ENCODE measurements at places on chromosomes 1 and 21.
A peak's percentile ranks its signal among the peaks of the same experiment; 100 is the strongest.

DNA sequence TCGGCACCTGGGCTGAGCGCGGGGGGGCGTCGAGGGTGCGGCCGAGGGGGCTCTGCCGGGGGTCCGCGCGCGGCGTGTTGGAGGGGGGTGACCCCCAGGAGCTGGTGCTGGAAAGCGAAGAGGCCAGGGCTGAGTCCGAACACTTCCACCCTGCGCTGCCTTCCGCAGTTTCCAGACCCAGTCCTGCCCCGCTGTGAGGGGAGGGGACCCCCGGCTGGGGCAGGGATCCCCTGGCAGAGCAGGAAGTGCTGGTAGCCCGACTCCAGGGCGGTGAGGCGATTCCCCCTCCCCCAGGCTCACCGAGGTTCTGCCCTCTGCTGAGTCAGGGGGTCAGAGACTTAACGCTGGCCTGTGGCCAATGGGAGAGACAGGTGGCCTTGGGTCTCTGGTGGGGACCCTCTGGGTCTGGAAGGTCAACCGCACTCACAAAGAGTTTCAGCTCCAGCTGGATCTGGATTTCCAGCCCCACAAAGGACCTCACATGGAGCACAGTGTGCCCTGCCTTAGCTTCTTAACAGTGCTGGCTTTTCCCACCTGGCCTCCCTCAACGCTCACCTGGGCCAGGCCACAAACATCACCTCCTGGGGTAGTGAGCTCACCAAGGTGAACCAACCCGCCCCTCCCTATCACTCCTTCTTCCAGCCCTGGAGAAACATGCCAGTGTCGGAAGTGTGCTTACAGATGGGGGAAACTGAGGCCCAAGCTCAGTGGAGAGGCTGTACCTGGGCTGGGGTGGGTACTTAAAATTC is 39.8 kb upstream of the SYNC start:
- DNase-seq = no peak

DNA sequence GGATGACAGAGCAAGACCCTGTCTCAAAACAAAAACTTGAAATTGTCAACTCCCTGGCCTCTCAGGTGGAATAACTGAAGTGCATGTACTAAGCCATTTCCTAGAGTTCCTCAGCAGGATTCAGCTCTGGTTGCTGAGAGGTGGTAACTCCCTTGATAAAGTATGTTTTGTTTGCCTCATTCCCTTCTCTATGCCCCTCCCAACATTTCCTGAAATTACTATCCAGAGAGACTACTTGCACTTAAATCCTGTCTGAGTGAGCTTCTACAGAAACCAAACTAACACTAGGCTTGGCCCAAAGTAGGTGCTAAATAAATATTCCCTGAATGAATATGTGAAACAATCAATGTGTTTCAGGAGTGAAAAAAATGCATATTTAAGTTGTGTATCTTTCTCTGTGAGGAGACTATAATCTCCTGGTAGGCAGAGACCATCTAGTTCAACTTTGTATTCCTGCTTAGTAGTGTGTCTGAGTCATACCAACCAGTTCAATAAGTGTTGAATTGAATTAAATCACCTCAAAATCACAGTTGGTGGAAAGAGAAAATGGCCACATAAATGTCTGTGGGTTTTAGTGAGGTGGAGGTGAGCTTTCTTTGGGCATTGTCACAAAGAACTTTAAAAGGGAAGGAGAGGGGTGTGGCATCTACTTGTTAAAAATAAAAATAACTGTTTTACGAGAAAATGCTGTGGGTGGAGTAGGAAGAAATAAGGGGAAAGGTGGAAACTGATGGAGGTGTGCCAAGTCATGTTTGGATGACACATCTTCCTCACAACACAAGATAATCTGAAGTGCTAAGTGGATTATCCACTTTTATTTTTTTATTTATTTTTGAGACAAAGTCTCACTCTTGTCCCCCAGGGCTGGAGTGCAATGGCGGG is 12.6 kb downstream of the RIMKLA start:
- DNase-seq = no peak

GRCh38 chr1:232635279-232635678 is 5.3 kb upstream of the SIPA1L2 start:
- DNase-seq = no peak

DNA sequence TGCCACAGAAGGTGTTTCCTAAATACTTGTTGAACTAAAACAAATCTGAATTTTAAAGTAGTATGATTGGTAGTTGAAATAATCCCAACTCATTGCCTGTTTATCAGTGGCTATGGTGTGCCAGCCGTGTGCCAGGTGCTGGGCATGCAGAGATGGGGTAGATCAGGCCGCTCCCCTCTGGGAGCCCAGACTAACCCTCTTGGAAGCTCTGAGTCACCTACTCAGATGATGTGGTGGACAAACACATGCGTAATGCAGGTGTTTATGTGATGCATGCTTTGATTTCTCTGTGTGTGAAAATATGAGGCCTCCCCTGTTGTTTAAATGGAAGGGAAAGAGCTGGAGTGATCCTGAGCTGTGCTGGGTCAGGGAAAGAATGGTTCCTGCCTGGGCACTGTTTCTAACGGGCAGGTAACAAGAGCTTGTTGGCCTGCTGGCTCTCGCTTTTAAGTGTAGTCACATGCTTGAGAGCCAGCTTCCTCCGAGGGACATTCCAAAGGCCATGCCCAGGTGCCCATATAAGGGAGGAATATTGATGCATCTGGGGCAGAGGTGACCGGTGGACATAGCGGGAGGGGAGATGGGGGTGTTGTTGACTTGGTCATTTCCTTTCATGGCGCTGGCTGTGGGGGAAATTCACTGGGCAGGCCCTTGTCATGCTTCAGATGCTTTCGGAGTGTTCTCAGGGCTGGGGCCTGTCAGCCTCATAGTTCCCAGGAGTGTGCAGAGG is 10.2 kb downstream of the MFN2 start:
- DNase-seq = no peak

DNA sequence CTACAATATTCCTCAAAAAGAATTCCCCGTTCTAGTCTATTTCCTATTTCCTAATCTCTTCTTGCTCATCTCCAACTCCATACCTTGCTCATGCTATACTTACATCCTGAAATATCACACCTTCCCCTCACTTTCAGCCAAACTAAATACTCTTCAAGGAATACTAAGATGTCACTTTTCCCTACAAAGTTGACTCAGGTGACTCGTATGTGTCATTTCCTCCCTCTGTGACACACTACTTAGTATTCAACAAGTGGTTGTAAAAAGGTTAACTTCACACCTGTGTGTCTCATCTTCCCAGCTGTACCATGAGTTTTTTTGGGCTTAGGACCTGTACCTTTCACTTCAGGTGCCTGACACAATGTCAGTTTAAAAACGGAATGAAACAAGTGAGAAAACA is 81.9 kb upstream of the LBR start:
- no peak for DNase-seq

GRCh38 chr1:3275471-3276340 is 178.8 kb upstream of the ARHGEF16 start:
- peak; percentile 53 for DNase-seq

DNA sequence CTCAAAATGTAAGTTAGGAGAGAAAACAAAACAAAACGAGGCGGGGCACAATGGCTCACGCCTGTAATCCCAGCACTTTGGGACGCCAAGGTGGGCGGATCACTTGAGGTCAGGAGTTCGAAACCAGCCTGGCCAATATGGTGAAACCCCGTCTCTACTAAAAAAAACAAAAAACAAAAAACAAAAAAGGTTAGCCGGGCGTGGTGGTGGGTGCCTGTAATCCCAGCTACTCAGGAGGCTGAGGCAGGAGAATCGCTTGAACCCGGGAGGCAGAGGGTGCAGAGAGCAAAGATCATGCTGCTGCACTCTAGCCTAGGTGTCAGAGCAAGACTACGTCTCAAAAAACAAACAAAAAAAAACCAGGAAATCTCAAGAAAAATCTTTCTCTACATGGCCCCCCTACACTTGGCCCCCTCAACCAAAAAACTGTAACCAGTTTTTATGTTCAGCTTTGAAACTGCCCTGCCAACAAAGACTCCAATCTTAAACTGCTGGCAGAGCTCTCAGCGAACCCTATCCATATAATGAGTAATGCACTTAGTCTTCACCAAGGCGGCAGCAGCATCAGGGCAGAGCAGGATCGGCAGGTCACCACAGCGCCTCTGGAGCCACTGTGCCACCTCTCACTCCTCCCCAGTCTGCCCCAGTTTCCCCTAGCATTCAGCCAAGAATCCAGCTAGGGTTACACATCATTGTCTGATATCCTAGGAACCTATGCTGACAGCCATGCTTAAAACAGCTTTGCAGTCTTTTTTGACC is 71.7 kb downstream of the JAK1 start:
- DNase-seq = no peak

DNA sequence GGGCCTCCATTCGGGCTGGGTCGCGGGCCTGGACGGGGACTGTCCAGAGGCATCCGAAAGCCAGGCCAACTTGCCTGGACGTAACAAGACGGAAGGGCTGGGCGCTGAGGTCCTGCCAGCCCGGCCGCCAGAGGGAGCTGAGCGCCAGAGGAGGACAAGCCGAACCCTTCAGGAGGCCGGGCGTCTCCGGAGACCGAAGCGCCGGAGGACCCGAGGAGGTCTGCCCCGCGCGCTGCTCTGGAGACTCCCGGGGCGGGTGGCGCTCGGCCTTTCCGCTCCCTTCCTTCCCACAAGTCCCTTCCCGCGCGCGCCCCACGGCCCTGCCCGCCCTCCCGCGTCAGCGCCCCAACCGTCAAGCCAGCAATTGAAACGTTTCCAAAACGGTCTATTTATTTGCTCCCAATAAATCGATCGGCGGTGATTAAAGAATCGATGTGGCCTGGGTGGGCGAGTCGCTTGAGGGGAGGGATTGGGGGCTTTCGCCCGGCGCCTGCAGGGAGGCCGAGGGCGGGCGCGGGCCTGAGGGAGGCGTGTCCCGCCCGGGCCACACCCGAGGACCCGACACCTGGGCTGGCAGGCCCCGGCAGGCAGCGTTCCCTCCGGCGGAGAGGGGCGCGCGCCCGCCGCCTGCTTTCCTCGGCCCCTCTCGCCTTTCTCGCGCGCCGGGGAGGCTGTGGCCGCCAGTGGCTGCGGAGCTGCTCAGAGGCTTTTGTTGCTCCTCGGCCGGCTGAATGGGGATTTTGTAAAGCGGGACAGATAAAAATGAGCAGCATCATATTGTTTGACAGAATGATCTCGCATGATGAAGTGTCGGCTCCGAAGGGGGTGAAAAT is 5.2 kb upstream of the FOXD3 start:
- peak; percentile 61 for DNase-seq

- peak; percentile 73 for DNase-seq
Measured at GRCh38 chr1:182625719-182626504, 21.7 kb upstream of the RGS16 start.

DNA sequence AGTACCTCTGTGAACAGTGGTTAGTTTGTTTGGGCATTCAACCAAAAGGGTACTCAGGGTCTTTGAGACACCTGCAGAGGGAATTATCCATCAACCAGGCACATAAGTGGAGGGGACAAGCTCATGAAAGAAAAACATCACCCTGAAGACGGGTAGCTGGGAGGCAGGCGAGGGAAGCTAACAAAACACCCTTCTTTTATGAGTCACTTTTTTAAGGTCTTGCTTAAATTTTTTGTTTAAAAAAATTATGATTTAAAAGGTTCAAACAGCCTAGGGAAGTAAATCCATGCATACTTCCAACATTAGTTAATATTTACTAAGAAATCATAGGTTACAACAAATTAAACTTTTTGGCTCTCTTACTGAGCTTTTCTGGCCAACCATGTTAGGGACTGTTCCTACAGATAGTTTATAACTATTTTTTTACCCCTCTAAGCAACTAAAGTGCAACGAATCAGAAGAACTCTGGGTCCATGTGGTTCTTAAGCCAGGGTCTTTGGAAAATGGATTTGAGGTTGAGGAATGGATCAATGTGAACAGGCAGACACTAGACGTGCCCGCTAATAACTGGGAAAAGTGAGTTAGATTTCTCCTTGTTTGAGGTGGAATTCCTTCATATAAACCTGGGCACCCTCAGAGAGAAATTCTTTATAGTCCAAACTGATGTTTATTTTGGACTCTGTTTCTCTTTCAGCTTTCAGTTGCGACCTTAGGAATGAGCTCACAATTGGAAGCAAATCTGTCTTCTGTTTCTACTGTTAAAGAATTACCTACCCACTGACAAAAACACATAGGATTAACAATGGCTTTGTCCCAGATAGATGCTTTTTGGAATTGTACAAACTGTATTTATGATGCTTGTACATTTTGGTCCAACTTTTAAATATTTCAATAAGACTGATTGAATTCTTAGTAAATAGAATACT is 123.0 kb downstream of the LYPLAL1 start:
- DNase-seq = peak; percentile 53

DNA sequence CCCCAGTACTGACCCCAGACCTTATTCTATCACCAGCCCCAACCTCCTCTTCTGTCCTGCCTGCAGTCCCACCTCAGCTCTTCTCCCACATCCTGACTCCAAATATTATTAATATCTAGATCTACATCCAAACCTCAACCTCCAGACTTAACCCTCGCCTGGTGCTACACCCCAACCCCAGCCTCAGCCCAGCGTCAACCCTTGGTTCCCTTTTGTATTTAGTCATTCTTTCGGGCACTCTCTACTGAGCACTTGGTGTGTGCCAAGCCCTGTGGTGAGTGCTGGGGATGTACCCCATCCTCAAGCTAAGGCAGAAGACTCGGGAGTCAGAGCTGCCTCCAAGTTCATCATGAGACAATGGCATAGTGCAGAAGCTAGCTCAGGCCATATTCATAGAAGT is 1.1 kb downstream of the SHISAL2A start:
- DNase-seq = no peak

- no peak for DNase-seq
Measured at GRCh38 chr1:151502035-151502700, 9.0 kb upstream of the CGN start.

GRCh38 chr21:43210454-43211071 is 41.8 kb downstream of the CRYAA start:
- no peak for DNase-seq

DNA sequence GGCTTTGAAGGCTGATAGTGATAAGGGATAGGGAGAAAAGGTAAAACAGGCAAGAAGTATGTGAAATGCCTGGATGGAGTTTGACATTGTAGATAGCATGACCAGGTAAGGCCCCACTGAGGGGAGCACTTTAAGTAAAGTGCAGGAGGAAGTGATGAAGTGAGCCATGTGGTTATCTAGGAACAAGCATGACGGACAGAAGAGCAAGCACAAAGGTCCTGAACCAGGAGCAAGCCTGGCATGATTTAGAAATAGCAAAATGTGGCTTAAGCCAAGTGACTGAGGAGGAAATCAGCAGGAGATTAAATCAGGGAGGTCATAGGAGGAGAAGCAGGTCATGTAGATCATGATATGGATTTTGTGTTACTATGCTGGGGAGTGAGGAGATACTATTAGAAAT is 129.2 kb downstream of the GLUL start:
- no peak for DNase-seq

DNA sequence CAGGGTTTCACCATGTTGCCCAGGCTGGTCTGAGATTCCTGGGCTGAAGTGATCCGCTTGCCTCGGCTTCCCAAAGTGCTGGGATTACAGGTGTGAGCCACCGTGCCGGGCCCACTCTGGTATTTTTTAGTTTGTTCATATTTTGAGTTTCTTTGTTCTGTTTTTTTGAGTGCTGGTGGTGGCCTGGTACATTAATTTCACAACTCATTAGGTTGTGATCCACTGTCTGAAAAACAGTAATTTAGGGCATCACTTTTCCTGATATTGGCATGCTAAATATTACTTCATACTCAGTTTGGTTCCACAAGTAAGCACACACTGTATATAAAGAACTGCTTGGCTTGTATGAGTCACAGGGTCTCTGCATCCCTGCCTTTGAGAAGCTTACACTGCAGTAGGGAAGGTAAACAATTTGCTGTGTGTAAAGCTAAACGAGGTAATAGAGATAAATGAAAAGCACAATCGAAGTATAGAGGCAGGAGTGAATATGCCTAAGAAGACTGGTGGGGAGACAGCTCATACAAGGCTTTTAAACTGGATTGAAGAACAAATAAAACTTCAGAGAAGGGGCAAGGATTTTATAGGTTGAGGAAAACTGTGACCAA is 7.7 kb downstream of the SNX27 start:
- DNase-seq = peak; percentile 69

- no peak for DNase-seq
Measured at GRCh38 chr1:205191622-205192021, 19.9 kb downstream of the DSTYK start.

Data from adipocyte (in vitro differentiated cells).